AG09319 (cell line): ENCODE measurements at places on chromosomes 13 and 19.

- DNase-seq, result no peak
These were observed 28.2 kb upstream of the PSG7 start for GRCh38 chr19:42965176-42965575.

DNA sequence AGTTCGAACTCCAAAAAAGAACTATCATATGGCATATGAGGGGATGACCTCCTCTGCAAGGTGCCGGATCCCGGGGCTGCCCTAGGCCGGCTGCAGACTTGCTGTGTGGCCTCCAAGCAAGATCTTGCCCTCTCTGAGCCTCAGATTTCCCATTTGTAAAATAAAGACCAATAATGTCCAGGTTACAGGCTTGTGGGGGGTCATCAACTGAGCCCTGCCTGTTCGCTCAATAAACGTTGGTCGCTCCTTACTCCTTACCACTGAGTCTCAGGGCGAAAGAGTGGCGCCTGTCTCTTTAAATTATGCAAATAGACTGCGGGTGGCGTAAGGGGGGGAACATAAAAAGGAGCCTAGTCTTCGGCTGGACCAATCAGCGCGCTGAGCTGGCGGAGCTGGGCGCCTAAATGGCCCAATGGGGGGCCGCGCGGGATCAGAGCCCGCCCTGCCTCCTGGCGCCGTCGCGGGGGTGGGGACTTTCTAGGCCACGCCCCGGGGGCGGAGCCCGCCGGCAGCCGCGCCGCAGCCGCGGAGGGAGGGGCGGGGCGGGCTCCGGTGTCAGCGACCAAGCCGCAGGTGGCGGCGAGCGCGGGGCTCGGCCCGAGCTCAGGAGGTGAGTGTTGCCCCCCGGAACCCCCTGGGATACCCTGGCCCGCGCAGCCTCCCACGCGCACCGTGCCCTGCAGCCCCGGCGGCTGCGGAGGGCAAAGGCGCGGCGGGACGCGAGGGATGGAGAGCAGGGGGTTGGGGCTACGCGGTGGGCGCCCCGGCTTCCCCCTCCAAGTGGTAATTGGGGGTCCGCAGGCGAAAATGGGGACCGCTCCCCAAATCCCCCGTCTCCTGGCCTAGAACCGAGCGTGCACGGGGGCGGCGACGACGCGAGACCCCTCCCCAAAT lies 3.8 kb upstream of the FCHO1 start:
- peak; percentile 57 for DNase-seq

DNA sequence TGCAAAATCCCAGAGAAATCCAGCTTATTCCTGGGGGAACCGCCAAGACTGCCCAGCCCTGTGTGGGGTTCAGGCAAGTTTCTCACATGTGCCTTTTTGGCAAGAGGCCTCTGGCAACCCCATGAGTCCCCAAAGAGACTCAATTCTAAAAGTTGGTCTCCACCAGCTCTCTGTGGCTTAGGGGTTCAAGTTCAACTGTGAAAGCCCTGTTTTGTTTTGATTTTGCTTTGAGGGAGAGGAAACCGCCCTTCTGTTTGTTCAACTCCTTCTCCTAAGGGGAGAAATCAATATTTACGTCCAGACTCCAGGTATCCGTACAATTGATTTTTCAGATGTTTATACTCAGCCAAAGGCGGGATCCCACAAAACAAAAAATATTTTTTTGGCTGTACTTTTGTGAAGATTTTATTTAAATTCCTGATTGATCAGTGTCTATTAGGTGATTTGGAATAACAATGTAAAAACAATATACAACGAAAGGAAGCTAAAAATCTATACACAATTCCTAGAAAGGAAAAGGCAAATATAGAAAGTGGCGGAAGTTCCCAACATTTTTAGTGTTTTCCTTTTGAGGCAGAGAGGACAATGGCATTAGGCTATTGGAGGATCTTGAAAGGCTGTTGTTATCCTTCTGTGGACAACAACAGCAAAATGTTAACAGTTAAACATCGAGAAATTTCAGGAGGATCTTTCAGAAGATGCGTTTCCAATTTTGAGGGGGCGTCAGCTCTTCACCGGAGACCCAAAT lies 583 bp upstream of the LDLR start:
- no peak for DNase-seq

- no peak for DNase-seq
These were observed 85.5 kb downstream of the ZNF429 start for GRCh38 chr19:21590867-21591266.

DNA sequence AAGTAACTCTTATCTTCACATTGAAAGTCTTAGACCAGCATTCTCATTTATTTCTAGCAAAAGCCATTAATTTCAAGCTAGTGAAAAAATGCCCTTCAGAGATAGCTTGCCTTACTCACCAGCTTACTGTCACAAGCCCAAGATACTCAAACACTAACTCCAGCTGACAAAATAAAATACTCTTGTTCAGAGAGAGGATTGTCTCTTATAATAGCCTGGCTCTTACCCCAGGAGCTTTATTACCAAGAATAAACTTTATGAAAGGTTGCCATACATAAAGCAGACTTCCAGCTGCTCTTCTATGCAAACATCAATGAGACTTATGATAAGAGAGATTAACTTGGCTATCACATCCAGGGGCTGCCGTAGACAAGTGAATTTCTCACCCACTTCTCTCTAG lies 53.6 kb downstream of the XPO4 start:
- DNase-seq, result no peak

GRCh38 chr13:45224176-45224575 lies 23.3 kb upstream of the KCTD4 start:
- DNase-seq, result no peak

GRCh38 chr19:15506074-15506571 lies 2.2 kb upstream of the CYP4F22 start:
- no peak for DNase-seq

DNA sequence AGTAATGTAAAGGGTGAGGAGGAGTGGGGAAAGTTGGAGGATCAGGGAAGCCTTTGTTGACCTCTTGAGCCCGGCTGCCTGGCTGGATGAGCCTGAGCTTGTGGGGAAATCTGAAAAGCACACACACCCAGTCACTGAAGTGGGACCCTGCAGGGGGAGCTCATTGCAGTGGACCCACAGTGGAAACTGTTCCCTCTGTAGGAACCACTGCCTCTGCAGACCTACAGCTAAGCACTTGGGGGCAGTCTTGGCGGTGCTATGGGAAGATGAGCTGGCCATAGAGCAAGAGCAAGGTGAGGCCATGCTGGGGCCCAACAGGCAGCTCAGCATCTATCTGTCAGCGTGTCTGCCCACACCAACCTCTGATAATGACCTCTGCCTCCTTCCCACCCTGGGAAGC lies 294.8 kb downstream of the TSHZ3 start:
- DNase-seq, result peak; percentile 23

DNA sequence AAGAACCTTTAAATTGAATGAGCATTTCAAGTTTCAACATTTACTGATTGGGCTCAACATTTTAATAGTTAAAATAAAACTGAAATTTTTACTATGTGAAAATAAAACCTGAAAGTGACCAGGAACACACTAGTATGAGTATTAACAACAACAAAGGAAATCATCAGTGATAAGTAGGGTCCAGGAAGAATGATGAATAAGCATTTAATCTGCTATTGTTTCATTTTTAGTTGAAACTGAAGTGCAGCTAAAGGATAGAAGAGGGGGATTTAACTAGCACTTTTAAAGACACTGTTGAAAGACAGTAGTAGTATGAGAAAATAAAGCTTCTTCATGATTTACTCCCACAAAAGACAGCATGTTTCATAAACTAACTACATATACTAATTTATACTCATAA lies 250.9 kb upstream of the IPO5 start:
- DNase-seq, result no peak

DNA sequence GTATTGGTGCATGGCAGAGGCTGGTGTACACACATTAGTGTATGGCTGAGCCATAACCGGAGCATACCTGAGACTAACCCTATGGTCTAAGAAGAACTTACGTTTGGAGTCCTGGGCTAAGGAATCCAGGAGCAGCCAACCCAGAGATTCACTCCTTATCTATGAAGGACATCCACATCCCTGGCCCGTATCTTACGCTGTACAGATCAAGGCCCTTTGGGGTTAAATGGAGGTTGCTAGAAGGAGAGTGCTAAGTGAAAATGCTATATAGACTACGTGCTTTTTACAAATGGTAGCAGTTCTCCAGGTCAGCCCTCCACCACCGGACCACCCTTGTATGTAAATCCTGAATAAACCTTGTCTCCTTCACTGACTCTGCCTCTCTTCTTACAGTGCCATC lies 1.9 kb upstream of the SUGT1 start:
- DNase-seq, result no peak
